ENCODE measurements at places on chromosomes 6 and 20. TPM values are rescaled to one million over a fixed set of nuclear protein-coding genes. Genes with fewer than 3 reads are reported as not detected.

GRCh38 chr20:48558906-48559305 is 268.9 kb downstream of the PREX1 start:
- no peak for DNase-seq

DNA sequence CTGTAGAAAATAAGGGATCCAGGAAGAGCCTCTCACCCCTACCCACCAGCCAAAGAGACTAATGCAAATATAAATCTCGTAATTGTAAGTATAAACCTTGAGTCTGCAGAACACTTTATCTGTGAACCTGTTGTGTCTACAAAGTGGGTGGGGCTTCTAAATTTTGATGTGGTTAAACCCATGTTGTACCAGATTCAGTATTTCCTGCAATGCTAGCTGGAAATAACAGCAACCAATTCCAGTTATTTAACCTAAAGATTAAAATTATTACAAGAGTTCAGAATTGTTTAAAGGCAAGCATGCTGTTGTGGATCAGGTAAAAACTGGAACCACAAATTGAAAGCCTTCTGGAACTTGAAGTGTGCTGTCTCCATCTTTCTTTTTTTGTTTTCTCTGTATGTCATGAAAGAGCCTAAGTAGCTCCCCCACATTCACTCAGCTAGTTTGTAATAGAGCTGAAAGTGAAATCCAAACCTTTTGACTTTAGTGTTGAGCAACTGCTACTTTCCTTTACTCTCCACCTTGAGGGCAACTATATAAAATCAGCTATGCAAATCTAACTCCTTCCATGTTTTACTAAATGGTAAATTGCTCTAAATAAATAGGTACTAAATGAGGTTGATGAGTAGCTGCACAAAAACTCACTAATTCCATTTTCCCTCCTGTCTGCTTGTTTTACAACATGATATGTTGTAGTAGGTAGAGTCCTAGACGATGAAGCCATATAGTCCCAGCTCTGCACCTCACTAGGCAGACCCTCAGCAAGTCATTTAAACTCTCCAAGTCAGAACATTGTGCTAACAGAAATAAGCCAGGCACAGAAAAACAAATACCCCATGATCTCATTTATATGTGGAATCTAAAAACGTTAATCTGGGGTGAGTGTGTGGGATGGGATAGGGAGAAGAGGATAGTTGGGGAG is 17.9 kb upstream of the THEMIS start:
- DNase-seq, result no peak

DNA sequence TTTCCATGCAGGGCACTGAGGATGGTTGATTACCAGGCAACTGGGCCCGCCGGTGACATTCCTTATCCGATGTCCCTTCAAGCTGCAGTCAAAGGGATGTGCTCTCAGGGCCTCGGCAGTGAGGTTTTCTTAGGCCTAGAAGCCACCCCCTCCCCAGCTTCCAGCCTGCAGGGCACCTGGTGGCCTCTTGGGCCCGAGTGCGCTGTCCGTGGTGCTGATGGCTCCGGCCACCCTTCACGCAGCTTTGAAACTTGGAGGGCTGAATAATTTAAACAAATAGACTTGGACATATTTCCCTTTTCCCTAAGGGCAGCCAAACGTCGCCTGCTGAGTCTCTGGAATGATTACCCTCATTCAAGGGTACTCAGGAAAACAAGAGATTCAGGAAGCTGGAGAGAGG is 8.9 kb upstream of the MLN start:
- DNase-seq, result peak; percentile 78

GRCh38 chr6:10472634-10473033 is 48.5 kb upstream of the GCNT2 start:
- DNase-seq, result no peak

GRCh38 chr6:112130878-112131277 is 43.5 kb downstream of the FAM229B start:
- DNase-seq, result no peak

- DNase-seq, result no peak
These were observed 3.0 kb downstream of the SLC22A1 start for GRCh38 chr6:160124605-160125004.

GRCh38 chr6:112153926-112154607 is 66.7 kb downstream of the FAM229B start:
- no peak for DNase-seq

- no peak for DNase-seq
These were observed 70.8 kb upstream of the AKIRIN2 start for GRCh38 chr6:87772597-87773530.

- DNase-seq, result no peak
These were observed 346.8 kb upstream of the CNR1 start for GRCh38 chr6:88512951-88513350.

GRCh38 chr6:42440027-42440426 is 11.7 kb downstream of the TRERF1 start:
- DNase-seq, result no peak

DNA sequence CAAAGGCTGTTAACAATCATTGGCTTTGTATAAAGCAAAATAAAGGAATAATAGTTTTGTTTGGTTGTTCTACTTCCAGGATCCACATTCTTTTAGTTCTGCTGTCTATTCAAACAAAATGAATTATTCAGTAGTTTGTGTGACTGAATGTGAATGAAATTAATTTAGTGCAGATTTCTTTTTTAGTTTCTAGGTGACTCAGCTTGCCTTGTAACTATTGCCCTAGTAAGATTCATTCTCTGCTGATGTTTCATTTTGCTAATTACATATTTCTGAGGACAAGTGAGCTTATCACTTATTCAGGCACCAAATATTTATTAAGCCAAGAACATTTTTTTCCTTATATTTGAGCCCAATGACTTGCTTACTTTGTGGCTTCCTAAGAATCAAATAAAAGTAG is 46.5 kb upstream of the RIPOR2 start:
- DNase-seq, result no peak

DNA sequence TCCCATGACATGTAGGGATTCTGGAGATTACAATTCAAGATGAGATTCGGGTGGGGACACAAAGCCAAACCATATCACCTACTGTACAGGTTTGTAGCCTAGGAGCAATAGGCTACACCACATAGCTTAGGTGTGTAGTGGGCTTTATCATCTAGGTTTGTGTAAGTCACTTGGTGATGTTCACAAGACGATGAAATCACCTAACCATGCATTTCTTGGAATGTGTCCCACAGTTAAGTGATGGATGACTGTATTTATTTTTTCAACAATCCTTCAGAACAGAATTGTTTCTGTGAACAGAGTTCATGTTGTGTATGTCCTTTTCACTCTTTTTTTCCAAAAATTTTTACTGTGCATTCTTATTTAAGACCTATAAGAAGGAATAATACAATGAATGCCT is 76.1 kb downstream of the DTD1 start:
- no peak for DNase-seq

DNA sequence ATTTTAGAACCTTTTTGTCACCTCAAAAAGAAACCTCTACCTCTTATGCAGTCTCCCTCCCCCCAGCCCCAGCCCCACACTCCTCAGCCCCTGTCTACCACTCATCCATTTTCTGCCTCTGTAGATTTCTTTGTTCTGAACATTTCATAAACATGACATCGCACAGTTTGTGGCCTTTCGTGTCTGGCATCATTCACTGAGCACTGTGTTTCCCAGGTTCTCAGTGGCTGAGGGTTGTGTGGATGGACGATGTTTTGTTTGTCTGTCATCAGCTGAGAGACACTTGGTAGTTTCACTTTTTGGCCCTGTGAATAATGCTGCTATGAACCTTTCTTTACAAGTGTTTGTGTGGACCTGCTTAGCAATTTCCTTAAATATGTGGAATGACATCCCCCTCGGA is 64.5 kb downstream of the FAM120B start:
- DNase-seq, result no peak

GRCh38 chr20:14711652-14712051 is 374.2 kb upstream of the FLRT3 start:
- no peak for DNase-seq

GRCh38 chr6:150327117-150327774 is 41.6 kb upstream of the IYD start:
- DNase-seq, result no peak

DNA sequence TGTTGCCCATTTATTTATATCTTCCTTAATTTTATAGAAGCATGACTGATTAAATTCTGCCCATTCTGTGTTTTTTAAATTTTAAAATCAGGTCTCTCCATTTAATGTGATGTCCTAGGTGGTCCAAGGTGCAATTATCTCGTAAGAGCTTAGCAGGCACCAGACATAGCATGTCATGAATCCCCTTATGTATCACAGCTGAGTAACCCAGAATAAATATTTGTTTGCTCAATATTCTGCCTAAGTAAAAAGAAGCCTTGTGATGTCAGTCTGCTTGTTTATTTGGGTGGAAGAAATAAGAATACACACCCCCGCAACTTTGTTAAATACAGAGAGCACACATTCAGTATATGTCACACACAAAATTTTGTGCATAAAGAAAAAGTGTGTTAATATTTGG is 211.3 kb downstream of the FARS2 start:
- DNase-seq, result no peak

- peak; percentile 60 for DNase-seq
These were observed 2.7 kb downstream of the SDCBP2 start for GRCh38 chr20:1326031-1326930.

GRCh38 chr6:38489951-38490350 is 149.8 kb downstream of the BTBD9 start:
- DNase-seq, result no peak

DNA sequence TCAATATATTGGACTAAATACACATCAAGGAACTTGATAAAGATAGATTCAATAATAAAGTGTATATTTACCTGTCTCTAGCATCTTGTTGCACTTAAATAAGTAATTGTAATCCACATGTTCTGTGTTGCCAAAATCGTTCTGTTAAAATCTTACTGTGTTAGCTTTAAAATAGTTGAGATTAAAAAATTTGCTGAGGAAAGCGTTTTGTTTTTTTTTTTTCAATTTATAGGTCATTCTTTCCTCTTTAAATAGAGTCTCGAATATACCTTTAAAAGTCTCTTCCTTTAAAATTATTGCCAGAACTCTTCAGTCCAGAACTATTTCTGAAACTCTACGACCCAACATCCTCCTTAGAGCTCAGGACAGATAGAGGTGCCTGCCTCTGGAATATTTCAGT is 195.6 kb upstream of the OPRM1 start:
- no peak for DNase-seq

DNA sequence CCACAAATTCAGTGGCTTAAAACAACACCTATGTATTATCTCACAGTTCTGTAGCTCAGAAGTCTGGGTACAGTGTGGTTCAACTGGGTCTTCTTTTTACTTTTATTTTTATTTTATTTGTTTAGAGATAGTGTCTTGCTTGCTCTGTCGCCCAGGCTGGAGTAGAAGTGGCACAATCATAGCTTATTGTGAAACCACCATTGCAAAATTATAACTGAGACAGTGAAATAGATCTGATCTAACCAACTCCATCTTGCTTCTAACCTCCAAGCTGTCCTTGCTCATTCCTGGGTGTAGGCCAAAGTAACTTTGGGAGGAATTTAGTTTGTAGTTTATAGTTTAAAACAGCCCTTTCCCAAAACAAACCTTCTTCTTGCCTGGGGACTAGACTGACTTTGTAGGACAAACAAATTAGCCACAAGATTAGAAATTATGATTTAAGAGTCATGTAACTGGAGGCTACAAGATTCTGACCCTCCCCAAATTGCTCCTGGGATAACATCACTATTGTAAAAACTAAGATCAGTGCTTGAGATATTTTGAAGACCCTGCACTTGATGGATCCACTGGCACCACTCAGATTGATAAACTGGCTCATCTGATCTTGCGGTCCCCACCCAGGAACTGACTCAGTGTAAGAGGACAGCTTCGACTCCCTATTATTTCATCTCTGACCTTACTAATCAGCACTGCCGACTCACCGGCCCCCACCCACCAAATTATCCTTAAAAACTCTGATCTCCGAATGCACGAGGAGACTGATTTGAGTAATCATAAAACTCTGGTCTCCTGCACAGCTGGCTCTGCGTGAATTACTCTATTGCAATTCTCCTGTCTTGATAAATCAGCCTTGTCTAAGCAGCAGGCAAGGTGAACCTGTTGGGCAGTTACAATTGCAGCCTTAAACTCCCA is 193.4 kb upstream of the CDYL start:
- peak; percentile 8 for DNase-seq

DNA sequence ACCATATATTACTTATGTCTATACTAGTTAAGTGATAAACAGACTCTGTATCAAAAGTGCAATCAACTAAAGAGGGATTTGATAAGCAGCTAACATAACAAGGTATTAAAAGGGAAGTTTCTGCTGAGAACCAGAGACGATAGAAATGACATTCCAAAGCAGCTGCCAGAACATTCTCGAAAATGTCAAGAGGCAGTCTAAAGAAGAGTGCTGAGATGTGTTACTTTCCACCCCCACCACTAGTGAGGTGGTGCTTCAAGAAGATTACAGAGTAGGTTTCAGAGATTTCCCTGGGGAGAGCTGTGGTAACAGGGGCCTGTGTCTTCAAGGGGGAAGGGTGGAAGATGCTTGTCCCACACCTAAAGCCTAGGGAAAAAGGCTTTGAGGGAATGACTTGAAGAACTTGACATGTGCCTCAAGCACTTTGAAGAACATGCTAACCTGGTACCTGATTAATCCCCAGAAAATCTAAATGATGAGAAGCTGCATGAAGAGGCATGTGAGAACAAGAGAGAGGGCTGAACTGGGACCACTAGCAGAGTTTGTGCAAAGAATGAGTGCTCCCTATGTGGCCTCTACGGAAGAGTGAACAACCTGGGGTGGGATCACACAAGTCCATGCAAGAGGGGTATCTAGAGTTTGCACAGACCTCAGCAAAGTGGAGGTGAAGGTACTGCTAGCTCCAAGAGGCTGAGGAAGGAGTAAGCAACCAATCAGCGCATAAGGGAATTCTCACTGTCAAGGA is 5.0 kb downstream of the FAM184A start:
- DNase-seq, result no peak

DNA sequence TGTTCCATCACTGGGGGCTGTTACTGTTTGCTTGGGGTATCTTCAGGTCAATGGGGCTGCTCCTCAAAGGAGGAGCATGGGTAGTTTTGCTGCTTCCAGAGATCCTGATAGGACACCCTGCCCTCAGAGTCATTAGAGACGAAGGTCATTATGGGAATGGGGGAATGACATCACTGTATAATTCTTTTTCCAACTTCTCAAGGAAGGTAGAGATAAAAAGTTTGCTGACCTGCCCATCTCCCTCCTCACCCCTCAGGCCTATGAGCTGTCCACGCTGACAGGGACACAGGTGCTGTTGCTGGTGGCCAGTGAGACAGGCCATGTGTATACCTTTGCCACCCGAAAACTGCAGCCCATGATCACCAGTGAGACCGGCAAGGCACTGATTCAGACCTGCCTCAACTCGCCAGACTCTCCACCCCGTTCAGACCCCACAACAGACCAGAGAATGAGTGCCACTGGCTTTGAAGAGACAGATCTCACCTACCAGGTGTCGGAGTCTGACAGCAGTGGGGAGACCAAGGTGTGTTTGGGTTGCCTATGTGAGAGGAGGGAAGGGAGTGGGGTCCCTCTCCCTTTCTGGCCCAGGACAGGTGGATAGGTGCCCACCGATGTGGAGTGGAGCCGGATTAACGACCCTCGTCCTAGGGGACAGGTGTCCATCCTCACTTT is 2.7 kb downstream of the SRF start:
- DNase-seq, result peak; percentile 9

SAMD3 gene
- not detected for total RNA-seq

SLC12A5 gene
- total RNA-seq, result 0.47 TPM

LPA gene
- total RNA-seq, result not detected

OOEP gene
- not detected for total RNA-seq

COL19A1 gene
- total RNA-seq, result not detected

CGA gene
- total RNA-seq, result not detected

BRPF3 gene
- total RNA-seq, result 11.6 TPM

CALHM4 gene
- not detected for total RNA-seq

COL20A1 gene
- total RNA-seq, result under 0.01 TPM

RNF182 gene
- total RNA-seq, result 0.85 TPM

HLA-DOB gene
- not detected for total RNA-seq

All from dermis blood vessel endothelial cell (primary cell).